ENCODE measurements at places on chromosomes 16 and 17.

DNA sequence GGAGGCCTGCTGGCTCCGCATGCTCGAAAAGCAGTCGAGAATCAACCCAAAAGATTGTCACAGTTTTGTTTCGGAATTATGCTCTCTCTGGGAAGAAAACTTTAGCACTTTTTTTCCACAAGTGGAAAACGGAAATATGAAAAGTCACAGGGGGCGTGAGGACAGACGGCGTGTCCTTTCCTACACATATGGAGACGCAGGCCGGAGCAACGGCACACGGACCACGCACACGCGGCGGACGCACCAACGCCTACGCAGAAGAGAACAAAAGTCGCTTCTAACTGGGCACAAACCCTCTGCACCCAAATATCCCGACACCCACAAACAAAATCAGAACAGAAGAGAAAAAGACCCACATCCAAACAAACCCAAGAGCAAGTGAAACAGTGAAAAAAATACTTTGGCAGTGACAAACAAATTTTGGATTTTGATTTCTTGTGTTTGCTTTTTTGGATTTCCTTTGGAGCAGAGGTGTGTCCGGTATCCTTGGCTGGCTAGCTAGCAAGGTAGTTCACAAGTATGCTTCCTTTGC is 9.3 kb upstream of the PABPN1L start:
- DNase-seq, result no peak

GRCh38 chr16:6284731-6285130 is 1047.9 kb upstream of the RBFOX1 start:
- DNase-seq, result no peak

DNA sequence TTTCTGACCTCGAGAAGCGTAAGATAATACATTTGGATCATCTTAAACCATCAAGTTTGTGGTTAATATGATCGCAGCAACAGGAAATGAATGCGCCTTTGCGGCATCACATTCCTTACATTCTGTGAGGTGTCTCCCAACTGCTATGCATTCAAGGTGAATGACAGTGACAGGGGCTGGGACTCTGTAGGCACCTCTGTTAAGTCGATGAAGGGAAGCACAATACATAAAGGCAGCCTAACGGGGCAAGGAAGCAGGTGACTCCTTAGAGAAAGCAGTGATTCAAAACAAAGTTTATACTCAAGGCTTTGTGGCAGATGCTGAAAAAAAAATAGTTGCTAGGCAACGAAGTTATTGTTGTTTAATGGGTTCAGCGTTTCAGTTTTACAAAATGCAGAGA is 21.6 kb upstream of the EVPL start:
- no peak for DNase-seq

- DNase-seq, result no peak
Measured at GRCh38 chr16:85631802-85632393, 18.8 kb downstream of the GSE1 start.

DNA sequence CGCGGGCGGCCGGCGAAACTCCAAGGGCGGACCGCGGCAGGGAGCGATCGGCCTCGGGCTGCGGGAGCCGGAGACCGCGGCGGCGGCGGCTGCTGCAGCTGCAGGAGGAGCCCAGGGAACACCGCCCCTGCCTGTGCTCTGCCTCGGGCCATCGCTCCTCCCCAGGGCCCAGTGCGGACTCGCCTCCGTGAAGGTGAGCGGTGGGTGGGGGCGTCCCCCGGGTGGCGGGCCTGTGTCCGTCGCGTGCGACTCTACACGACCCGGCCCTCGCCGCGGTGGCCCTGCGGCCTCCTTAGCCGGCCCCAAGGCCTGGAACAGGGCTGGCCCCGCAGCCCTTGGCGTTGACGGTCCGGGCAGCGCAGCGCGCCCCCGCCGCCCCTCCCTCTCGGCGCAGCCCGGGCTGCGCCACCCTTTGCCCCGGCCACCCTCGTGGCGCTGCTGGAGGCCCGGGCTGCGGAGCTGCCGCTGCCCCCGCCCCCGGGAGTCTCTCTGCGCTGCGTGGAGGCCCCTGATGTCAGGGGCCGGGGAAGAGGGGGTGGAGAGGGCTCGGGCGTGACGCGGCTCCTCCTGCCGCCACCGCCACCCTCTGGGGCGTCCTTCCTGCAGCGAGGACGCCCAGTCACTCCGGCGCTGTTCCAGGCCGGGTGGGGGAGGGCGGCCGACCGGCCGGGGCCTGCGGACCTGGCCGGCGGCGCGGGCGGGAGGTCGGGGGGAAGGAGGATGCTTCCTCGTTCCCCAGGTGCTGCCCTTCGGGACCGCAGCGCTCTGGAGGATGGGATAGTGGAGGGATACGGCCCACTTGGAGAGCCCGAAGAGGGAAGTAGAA is 485 bp downstream of the DYNLL2 start:
- DNase-seq, result peak; percentile 45

- no peak for DNase-seq
Measured at GRCh38 chr17:49482144-49482817, 12.8 kb upstream of the NGFR start.

DNA sequence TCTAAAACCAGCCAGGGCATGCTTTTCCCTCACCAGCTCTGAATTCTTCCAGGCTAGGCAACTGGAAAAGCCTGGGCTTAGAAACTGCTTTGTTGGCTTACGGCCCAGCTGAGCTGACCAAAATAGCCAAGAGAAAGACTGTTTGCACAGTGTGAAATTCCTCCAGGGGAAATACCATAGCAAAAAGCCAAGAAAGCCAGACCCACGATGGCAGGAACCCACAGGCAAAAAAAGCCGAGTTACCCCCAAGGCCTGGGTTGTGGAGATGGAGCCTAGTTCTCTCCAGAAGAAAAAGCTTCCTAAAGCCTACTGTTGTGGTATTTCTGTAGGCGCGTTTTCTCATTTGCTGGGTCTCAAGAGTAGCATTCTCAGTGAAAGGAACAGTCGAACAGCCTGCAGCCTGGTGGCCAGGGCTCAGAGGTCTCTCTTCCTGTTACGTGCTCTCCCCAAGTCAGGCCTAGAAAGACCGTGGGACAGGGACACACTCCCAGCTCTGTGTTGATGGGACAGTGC is 9.2 kb downstream of the SP2 start:
- no peak for DNase-seq

GRCh38 chr16:727291-727977 is 528 bp downstream of the HAGHL start:
- DNase-seq, result no peak

DNA sequence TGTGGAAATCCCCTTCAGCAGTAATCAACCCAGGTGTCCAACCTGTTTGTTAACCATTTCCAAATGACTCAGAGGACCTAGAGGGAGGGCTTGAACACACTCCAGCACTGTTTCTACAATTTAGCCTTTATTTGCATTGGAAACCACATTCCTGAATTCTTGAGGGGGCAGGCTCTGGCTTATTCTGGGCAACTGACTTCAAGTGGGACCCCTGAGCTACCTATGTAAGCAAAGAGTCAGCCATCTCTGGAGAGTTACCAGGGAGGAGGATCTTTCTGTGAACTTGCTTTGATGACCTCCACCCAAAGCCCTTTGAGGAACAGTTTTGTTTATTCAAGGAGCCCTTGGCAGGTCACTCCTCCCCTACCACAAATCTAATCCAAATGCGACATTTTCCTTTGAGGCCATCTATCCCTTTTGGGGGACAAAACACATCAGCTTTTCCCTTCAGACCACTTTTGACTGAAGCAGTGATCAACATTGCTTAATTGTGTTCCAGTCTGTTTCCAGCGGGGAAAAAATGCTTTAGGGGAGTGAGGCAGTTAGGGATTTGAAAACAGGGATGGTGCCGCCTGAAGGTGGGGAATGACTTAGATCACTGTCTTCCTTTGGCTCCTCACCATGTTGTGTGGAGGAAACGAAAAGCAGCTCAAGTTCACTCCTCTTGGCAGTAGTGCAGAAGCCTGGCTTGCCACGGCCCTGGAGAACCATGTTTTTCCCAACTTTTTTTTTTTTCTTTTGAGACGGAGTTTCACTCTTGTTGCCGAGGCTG is 46.2 kb downstream of the TUBD1 start:
- DNase-seq, result no peak

DNA sequence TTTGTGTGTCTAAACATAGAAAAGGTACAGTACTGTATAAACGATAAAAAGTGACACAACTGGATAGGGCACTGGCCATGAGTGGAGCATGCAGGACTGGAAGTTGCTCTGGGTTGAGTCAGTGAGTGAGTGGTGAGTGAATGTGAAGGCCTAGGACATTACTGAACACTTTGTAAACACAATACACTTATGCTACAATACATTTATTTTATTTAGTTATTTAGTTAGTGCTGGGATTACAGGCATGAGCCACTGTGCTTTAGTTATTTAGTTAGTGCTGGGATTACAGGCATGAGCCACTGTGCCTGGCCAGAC is 4.6 kb downstream of the CFAP20 start:
- no peak for DNase-seq

GRCh38 chr16:88817785-88818574 is 6.3 kb upstream of the APRT start:
- no peak for DNase-seq

DNA sequence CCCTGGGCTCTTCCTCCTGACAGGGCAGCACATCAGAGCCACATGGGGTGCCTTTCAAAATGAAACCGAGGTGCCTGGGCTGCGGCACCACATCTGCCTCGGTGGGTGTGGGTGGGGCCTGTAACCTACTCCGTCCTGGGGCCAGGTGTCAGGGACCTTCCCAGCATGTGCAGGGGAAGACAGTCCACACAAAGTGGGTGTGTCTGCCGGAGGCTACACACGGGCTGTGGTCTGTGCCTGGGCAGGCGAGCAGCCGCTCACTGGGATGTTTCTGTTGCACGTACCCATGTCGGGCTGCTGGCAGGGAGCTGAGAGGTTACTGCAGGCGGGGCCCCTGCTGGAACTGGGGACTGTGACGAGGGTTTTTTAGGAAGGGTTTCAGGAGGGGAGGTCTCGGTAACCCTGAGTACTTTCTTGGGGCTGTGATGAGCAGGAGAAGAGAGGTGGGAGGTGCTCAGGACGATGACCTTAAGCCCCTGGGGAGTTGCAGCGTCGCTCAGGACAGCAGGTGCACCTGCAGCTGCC is 351.2 kb downstream of the SEC14L1 start:
- no peak for DNase-seq

DNA sequence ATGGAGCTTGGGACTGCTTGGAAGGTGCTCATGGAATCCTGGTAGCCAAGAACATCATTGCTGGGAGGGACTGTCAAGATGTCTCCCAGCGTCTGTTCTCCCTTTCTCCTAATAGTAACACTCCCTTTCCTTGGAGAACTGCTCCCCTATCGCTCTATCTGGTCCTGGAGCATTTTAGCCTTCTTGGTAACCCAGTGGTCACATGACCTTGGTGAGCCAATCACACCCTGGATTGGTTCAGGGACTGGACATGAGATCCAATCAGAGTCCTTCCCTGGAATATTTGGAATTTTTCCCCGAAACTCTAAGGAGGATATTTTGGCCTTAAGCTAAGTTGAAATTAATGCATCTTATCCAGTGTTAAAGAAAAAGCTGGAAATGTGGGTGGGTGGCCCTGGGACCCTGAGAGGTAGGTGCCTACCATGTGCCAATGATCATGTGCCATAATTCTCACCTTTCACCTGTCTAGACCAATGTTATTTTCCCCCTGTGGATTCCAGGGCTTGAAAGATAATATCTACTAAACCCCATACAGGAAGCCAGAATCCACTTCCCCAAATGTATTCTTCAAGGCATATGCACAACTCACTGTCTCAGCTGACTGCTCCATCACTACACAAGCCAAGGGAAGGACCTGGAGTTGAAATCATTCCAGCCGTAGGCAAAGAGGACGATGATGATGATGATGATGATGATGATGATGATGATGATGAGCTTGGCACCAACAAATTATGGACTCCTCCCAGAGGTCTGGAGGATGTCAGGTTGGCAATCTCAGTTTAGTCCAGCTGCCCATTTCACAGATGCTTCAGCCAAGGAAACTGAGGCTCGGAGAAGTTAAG is 193.2 kb downstream of the RAB11FIP4 start:
- no peak for DNase-seq

DNA sequence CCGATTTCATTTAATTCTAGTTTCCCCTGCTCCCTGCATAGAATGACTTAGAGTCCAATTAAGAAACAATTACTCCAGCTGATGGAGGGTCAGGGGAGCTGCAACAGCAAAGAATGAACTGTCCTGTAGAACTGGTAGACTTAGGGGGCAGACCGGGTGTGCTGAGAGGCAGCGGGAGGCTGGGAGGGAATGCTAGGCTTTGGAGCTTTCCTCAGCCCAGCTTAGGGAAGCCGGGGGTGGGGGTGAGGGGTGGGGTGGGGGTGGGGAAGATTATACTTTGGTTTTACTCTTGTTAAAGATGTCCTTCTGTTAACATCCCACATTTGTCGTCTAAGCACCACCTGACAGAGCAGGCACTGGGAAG is 458.6 kb upstream of the ASIC2 start:
- DNase-seq, result no peak

DNA sequence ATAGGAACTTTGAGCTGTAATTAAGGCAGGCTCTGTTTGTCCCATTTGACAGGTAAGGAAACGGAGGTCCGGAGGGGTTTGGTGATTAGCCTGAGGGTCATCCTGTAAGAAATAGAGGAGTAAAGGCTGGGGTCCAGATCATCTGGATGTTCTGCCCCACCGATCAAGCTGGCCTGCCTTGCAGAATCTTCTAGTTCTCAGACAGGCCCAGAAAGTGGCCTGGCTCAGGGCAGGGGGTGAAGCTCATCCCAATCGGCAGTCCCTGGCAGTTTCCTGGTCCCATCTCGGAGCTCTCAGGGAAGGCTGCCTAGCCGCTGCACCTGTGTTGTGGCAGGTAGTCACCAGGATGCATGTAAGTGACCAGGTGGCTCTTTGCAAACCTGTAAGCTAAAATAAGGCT is 4.2 kb downstream of the PIMREG start:
- no peak for DNase-seq

- DNase-seq, result no peak
Measured at GRCh38 chr17:10748531-10749181, 18.8 kb upstream of the TMEM220 start.

- DNase-seq, result peak; percentile 96
Measured at GRCh38 chr16:85445064-85445778, 167.9 kb upstream of the GSE1 start.

- no peak for DNase-seq
Measured at GRCh38 chr16:77327717-77328116, 107.1 kb downstream of the ADAMTS18 start.

- DNase-seq, result no peak
Measured at GRCh38 chr16:77574867-77575624, 140.2 kb upstream of the ADAMTS18 start.

DNA sequence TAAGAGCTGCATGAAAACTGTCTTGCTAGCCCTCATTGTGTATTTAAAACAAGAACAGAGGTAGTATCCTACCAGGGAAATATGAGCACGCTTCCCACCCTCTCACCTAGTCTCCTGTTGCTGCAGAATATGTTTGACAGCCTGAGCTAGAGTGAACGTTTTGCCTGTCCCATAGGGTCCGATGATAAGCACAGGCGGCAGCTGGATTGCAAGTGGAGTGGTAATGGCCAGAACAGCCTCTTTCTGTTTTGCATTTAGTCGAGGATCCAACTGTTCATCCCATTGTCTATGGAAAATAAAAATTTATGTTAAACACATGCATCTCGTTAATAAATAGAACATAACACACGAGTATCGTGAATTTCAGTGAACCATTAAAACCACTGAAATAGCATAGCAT is 84.2 kb downstream of the HELZ start:
- no peak for DNase-seq

DNA sequence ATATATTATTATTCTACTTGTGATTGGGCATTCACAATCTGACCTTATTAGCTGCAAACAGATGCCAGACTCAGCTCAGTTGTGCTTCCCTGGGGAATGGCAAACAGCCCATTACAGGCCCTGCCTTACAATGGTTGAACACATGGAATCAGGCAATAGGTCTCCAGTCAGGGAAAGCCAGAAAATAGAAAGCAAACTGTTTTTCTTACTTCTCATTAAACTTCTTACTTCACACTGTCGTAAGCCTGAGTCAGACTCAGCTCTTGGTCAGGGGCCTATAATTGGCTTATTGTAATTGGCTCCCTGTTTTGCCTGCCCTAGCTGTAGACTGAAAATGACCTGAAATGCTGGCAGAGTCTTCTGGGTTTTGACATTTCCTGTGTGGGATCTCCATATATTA is 77.0 kb upstream of the CA10 start:
- no peak for DNase-seq
